ENCODE measurements at places on chromosomes 4 and X.

DNA sequence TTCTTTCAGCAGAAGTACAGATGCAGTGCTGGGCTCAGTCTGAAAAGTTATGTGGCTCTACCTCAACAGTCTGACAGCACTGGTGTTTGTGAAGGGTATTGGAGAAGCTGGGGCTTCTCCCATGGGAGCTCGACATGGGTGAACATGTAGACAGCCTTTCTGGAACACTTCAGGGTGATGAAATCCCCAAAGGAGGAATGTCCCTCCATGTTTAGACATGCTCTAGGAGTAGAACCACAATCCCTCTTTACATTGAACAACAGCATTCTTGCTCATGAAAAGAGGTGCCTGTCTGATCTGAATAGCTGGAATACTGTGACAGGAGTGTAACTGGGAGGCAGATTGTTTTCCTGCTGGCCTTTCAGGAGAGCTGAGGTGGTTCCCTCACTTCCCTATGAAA lies 53.8 kb upstream of the NAP1L2 start:
- DNase-seq = no peak

DNA sequence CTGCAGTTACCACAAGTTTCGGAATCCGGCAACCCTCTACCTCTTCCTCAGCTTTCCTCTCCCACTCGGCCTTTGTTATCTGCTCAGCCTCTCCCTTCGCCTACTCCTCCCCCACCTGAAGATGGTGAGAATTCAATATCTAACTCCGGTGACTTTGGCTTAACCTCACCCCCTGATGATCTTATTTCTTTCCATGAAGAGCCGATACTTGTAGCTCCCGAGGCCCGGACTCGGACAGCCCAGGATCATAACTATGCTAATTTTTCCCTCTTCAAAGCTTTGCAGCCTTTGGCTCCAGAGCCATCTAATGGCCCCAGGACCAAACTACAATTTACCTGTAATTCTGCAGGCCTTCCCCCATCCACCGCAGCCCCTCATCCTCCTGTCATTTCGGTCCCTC lies 32.0 kb upstream of the MGST2 start:
- peak; percentile 8 for DNase-seq

DNA sequence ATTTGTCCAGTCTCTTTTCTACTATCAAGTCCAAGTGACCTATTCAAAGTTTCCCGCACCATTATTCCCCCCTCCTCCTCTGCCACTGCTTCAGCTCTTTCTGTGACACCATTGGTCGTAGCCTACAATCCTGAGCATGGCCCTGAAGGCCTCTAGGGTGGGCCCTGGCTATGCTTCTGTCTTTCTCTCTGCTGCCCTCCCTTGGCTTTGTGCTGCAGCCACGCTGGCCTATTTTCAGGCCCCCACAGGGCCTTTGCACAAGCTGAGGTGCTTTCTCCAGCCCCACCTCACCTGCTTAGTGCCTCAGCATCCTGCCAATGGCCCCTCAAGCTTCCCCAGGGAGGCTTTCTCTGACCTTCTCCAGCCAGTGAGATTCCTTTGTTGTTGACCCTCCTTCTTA lies 156.5 kb downstream of the NHS start:
- no peak for DNase-seq

DNA sequence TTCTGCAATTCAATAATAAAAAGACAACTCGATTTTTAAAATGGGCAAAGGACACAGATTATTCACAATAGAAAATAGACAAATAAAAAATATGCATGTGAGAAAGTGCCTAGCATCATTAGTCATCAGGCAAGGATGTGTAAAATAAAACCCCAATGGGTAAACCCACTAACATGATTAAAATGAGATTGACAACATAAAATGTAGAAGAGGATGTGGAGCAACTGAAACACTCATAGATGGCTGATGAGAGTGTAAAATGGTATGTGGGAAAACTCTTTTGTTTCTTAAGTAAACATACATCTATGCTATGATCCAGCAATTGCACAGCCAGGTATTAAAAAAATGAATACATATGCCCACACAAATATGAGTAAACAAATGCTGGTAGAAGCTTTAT lies 177.6 kb downstream of the IQCM start:
- DNase-seq = no peak

GRCh38 chrX:49111791-49112190 lies 11.7 kb downstream of the GPKOW start:
- no peak for DNase-seq

GRCh38 chr4:161856711-161857326 lies 307.0 kb downstream of the FSTL5 start:
- no peak for DNase-seq

DNA sequence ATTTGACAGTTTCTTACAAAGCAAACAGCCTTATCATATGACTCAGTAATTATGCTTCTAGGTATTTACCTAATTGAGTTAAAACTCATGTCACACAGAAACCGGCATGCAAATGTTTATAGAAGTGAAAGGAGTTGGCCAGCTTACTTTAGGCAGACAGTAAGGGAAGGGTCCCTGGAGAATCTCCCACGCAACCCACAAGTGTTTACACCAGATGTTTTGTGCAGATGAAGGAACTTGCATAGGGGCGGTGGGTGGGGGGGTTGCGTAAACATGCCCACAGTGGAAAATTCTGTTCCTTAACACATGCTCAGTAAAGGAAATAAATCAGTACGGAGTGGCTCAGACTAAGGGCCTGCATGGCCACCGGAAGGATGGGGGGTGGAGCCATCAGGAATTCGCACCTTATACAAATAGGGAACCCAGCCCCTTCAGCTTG lies 330.5 kb upstream of the AADAT start:
- no peak for DNase-seq

GRCh38 chr4:121138039-121138825 lies 25.9 kb downstream of the TNIP3 start:
- no peak for DNase-seq

GRCh38 chr4:113469023-113469390 lies 292.5 kb downstream of the CAMK2D start:
- no peak for DNase-seq

- no peak for DNase-seq
These were observed 36.6 kb upstream of the GPR78 start for GRCh38 chr4:8543623-8544022.

- no peak for DNase-seq
These were observed 44.8 kb downstream of the PJA1 start for GRCh38 chrX:69120476-69120875.

DNA sequence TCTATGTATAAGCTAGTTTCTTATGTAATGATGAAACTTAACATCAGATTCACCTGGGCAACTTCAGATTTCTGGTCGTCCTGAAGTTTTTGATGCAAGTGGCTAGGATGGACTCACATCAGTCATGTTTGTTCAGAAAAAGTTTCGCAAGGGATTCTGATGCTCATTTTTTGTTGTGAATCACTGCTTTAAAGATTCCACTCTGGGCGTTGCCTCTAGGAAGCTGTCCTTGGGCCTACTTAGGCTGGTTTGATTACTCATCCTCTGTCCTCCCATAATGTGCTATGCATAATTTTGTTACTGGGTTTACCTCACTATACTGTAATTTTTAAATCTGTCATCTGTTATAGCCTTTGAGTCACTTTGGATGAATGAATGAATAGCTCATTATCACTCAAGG lies 30.8 kb downstream of the HERC3 start:
- no peak for DNase-seq

DNA sequence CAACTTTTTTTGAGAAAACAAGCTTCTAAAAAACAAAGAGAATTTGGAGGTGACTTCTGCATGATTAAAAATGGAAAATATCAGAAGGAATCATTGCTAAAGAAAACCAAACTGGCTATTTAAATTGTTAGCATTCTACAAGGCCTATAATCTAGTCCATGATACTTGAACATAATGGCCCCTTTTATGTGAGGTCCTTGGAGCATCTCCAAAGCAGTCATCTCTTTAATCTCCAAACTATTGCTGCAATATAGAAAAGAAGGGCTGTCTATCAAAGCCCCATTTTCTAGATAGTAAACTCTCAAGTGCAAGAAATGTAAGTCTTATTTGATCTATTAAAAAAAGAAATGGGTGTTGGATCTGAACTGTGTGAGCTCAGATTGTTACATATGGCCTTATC lies 615.1 kb downstream of the CENPC start:
- DNase-seq = peak; percentile 67

- no peak for DNase-seq
These were observed 702 bp downstream of the MMGT1 start for GRCh38 chrX:135973025-135973547.

GRCh38 chrX:23317799-23318724 lies 16.6 kb upstream of the PTCHD1 start:
- no peak for DNase-seq

DNA sequence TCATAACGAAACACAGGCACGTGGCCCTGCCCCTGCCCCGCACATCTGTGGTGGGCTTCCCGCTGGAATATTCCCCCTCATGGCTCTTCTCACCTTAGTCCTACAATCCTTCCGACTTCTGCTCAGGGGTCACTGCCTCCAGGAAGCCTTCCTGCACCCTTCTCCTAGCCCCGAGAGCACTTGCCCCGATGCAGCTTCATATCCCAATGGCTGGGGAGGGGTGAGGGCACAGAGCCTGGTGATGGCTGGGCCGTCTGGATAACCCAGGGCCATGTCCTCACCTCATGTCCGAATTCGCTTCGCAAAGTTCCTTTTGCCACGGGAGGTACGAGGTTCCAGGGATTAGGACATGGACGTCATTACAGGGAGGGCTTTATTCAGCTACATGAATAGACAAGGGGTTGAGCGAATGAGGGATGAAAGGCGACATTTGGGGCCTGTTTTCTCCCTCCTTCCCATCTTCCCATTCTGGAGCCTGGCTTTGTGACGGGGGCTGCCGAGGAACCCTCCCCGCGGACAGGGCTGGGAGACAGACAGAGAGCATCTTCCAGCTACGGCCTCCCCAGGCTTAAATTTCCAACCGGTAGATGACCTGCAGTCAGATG lies 35.5 kb upstream of the HMX1 start:
- DNase-seq = no peak

DNA sequence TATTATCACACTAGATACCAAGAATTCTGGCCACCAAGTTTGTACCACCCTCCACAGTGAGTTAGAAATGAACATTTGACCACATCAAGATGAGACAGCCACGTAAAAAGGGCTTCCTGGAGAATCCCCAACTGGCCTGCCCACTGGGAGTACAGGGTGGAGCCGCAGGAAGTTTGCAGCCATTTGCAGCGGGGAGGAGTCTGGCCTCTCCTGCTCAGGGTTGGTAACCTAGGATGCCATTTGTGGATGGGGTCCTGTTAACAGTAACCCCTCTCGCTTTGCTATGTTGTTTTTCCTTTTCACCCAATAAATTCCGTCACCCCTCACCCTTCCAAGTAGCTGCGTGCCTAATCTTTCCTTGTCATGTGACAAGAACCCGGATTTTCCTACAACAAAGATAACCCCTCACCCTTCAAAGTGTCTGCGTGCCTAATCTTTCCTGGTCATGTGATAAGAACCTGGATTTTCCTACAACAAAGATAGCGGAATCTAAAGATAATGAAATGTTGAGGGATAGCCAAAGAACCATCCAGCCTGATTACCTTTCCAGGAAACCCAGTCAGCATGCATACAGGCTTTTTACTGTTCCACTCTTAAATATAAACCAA lies 245.4 kb downstream of the NAF1 start:
- DNase-seq = no peak

GRCh38 chrX:111411557-111411956 lies 435 bp downstream of the DCX start:
- no peak for DNase-seq

- DNase-seq = no peak
These were observed 173.1 kb downstream of the STK32B start for GRCh38 chr4:5224340-5224739.

DNA sequence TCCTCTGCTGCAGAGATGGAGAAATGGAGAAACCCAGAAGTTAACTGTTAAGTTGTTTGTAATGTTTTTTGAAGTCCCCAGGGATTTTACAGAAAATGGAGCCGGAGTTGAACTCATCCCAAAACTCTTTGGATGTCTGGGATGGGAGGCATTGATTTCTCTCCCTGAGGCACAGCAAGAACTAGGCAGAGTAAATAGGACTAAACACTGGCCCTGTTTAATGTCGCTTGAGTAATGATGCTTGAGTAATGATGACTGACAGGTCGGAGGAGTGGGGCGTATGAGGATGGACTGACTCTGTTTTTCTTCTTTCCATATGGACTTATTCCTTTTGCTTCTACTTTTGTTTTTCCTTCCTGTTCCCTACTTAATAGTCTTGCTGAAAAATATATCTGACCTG lies 69.9 kb downstream of the ARHGAP10 start:
- no peak for DNase-seq

GRCh38 chr4:176385601-176386000 lies 65.8 kb downstream of the SPCS3 start:
- no peak for DNase-seq

All from NCI-H1105 treated with DMSO at 0.1 percent for 48 hours (cell line).